ENCODE measurements at places on chromosomes 4 and X.

GRCh38 chr4:96356591-96357370 is 516.9 kb downstream of the PDHA2 start:
- no peak for DNase-seq

- no peak for DNase-seq
Measured at GRCh38 chr4:24055623-24056022, 165.8 kb upstream of the PPARGC1A start.

DNA sequence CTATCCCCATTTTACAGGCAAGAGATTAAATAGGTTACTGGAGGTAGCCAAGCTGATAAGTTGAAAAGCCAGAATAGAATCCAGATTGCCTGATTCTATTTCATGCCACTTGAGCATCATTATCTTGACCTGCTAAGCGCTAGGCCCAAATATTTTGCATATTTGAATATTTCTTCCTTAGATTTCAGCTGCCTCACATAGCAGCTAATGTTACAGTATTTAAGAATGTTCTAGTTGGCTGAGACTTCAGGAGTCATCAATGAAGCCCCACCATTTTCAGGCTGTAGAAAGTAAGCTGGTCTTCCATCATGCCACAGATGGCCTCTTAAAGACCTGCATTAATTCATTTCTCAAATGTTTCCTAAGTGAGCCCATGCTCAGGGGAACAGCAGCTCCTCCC is 121.4 kb downstream of the SHROOM3 start:
- no peak for DNase-seq

DNA sequence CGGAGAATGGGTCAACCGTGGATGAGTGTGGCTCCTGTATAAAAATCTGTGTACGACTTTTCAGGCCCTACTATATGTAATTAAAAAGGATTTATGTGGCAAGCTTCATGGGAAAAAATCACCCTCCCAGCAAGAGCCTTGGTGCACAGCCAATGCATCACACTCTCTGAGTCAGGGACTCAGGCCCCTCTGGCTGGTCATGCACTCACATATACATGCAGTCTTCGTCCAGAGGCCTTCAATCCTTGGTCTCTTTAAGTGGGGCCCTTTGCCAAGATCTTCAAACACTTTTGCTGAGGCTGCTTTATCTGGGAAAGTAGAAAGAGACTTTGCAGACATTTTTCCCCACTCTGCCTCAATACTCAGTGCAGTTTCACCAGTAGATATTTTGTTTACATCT is 311.4 kb upstream of the FSTL5 start:
- no peak for DNase-seq

GRCh38 chrX:24117258-24117657 is 32.3 kb upstream of the ZFX start:
- no peak for DNase-seq

- DNase-seq: no peak
Measured at GRCh38 chr4:28548594-28548993, 1688.0 kb downstream of the STIM2 start.

GRCh38 chrX:115467961-115468360 is 93.0 kb upstream of the PLS3 start:
- no peak for DNase-seq

- no peak for DNase-seq
Measured at GRCh38 chr4:182788201-182788600, 129.0 kb downstream of the DCTD start.

DNA sequence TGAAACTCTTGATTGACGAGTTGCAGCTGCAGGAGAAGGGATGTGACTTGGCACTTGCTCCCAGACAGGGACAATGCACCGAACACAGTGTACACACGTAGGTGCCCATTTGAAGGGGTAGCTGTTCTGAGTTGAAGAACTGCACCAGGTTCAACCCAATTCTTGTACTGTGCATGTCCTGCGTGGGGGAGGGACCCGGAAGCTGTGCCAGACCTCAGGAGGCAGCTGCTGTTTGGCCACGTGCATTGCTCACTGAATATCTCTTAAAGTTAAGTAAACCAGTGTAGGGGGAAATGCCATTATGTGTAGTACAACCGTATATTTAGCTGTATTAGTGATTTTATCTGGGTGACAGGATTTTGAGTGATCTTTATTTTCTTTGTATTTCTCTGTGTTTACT is 12.0 kb upstream of the RBBP7 start:
- DNase-seq: no peak

DNA sequence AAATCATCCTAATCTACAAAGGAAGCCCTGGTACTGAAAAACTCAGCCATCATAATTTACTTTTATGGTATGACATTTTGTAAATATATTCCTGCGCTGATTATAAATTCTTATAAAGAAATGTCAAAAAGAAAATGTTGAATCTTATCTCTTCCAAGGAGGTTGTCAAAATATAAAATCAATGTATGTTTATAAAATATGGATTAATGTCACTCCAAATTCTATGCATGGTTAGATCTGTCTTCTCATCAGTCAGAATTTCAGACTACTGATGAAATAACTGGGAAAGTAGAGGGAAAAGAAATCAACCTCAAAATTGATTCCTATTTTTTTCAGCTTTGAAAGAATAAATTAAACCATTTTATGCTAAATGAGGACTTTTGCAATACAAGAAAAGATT is 120.0 kb upstream of the MAB21L2 start:
- no peak for DNase-seq

DNA sequence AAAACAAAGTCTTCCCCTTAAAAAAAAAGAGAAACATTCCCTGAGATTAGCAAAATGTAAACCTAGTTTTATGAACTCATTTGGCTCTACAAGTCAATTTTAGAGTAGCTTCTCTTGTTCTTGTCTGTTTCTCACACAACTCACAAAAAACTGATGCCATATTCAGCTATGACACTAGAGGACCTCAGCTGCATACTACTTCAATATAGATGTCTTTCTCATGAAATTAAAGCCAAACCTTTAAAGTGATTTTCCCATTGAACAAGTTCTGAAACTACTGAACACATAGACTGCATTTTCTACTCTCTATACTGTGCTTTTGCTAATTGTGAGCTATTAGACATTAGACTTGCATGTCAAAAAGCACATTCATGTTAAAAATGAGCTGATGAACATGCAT is 49.8 kb downstream of the TBCK start:
- DNase-seq: no peak

DNA sequence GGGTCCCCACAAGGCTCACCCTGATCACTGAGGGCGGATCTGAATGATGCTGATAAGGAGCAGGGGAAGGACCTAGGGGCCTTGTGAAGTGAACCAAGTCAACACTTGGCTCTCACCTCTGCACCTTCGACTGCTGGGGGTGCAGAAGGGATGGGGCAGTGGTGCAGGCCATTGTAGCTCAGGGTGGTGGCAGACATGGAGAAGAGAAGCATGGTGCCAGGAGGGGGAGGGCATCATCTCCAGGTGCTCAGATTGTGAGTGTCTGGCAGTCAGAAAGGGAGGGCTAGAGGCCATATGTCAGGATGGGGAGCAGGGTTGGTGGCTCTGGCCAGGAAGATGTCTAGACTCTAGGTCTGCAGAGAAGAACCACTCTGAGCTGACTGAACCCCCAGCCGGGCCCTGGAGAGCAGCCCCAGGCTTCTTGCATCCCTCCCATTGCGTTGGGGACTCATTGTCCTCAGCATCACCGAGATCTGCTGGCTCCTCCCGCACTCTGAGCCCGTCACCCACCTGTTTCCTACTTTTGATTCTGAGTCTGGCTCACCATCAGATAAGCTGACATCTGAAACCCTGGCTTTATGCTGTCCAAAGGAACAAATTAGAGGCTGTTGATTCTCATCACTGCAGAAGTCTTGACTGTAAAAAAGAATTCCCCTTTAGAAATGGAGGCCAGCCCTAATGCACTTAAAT is 3.8 kb downstream of the APLN start:
- DNase-seq: no peak

DNA sequence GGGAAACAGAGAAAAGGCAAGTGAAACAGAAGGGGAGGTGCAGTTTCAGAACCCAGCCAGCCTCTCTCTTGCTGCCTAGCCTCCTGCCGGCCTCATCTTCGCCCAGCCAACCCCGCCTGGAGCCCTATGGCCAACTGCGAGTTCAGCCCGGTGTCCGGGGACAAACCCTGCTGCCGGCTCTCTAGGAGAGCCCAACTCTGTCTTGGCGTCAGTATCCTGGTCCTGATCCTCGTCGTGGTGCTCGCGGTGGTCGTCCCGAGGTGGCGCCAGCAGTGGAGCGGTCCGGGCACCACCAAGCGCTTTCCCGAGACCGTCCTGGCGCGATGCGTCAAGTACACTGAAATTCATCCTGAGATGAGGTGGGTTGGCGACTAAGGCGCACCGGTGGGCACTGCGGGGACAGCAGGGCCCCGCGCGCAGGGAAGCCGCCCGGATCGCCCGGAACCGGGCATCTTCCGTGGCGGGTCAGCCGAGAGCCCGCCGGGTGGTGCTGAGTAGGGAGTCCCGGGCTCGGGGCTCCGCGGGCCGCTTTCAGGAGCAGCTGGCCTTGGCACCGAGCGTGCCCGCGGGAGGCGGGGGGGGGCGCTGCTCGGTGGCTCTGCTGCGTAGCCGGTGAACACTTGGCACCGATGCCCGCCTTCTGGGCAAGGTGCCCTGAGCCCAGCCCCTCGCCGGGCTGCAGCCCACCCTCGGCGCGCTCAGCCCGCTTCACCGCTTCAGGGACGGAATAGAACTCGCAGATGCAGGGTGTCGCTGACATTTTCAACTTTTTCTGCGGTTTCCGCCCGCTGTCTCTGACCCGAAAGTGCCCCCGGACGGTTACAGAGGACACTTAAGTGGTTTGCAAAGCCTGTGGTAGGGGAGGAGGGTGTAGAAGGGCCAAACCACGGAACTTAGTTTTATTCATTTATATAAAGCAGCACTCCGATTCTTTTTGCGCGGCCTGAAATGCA is at the start of gene CD38:
TSS of gene CD38 (plus strand) at position 40 of the 953 bp plus-strand sequence. CDS start at position 127, 87 bp downstream.
- DNase-seq: no peak

GRCh38 chrX:48938721-48939425 is 18.5 kb downstream of the OTUD5 start:
- DNase-seq: no peak

GRCh38 chr4:62676962-62677361 is 1476.8 kb downstream of the ADGRL3 start:
- no peak for DNase-seq

DNA sequence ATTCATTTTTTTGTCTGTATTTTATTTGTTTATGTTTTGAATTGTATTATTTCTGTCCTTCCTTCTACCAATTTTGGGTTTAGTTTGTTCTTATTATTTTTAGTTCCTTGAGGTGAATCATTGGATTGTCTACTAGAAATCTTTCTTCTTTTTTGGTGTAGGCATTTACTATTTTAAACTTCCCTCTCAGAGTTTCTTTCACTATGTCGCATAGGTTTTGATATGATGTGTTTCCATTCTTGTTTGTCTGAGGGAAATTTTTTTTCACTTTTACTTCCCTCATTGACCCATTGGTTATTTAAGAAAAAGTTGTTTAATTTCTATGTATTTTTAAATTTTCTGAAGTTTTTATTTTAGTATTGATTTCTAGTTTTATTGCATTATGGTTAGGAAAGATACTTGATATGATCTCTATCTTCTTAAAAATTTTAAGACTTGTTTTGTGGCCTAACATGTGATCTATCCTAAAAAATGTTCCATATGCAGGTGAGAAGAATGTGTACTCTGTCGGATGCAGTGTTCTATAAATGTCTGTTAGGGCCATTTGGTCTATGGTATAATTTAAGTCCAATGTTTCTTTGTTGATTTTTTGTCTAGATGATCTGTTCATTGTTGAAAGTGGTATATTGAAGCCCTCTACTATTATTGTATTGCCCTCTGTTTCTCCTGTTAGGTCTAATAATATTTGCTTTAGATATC is 68.8 kb downstream of the IL15 start:
- no peak for DNase-seq

GRCh38 chr4:151678048-151678872 is 82.5 kb downstream of the GATB start:
- no peak for DNase-seq

DNA sequence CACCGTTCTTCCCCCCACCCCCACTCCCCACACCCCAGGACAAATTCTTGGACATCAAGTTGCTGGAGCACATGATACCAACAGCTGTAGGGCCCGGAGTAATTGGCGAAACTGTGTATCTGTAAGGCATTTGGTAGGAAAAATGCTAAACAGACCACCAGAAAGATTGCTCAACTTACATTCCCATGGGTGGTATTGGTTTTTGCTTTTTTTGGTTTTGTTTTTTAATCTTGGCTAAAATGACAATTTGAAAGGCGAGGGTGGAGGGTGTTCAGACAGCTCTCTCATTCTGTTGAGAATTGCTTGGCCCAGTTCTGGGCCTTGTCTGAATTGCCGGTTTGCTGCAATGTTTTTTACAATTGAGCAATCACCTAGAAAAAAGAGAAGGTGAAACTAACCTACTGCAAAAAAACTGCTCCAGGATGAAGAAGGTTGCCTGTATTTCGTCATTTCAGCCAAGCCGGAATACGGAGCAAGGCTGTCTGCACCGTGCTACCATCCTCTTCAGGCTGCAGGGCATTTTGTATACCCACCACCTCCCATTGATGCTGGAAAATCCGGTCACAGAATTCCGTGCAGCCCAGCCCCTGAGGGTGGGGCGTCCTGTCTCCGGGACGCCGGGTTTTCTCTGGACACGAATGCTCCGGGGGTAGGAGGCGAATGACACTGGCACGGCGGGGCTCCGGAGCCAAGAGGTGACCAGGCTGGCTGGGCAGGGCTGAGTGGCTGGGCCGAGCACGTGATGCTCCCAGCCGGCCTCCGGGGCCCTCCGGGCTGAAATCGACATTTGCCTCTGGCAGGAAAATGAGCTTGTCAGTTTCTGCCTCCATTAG is at the start of gene CLCN4:
TSS of gene CLCN4 (plus strand) at position 777 of the 833 bp plus-strand sequence. CDS start 28,058 bp downstream, outside the sequence.
- DNase-seq: no peak

- DNase-seq: no peak
Measured at GRCh38 chr4:45346816-45347435, 620.6 kb upstream of the GNPDA2 start.

DNA sequence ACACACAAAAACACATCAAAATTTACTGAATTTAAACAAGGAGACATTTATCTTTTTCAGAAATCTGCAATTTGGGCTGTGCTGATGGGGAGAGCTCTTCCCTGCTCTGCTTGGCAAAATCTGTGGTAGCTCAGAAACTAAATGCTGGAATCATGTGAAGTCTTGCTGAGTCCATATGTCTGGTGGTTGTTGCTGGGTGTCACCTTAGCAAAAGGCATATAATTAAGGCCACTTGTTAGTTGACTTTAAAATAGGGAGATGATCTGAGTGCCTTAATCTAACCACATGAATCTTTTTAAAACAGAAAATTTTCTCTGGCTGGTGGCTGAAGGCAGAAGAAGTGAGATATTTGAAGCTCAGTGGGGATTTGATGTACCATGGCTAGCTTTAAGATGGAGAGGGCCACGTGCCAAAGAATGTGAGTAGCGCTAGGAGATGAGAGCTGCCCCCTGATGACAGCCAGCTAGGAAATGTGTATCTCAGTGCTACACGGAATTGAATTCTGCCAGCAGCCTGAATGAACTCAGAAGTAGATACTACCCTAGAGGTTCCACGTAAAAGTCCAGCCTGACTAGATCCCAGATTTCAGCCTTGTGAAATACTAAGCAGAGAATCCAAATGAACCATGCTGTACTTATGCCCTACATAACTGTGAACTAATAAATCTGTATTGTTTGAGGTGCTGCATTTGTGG is 7.6 kb upstream of the GUF1 start:
- no peak for DNase-seq

Data from activated T-helper 1 cell treated with anti-CD3 and anti-CD28 coated beads, Interleukin-2, amount 50 U/mL, for 16 hours (primary cell).